ENCODE measurements at places on chromosomes 2 and 18.

DNA sequence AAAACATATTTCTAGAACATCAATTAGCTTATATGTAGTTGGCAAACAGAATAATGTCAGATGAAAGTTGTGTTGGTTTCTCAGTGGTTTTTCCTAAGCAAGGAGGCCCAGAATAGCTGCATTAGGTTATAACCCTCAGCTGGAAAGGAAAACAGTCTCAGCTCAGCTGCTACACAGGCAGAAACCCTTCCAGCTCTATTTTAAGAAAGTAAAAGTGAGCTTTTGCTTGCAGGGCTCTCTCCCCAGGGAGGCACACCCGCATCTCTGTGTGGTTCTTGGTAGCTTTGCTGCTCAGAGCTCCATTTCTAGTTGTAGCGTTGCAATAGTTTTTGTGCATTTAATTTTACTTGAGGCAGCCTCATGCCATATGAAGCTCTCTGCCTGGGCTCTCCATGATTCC, 54.6 kb downstream of the PIKFYVE start:
- peak; percentile 57 for DNase-seq

GRCh38 chr18:48441405-48441881, 32.3 kb upstream of the ZBTB7C start:
- no peak for DNase-seq

DNA sequence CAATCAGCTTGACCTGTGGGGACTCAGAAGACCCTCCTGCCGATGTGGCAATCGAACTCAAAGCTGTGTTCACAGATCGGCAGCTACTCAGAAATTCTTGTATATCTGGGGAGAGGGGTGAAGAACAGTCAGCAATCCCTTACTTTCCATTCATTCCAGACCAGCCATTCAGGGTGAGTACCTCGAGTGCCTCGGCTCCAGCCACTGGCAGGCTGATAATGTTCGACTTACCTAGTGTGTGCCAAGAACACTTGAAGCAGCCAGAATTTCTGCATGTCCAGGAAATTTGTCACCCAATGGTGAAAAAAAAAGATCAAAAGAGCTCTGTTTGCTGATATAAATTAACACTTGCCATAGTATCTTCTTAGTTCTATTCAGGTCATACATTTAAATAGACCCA, 2.3 kb downstream of the LGALSL start:
- no peak for DNase-seq

DNA sequence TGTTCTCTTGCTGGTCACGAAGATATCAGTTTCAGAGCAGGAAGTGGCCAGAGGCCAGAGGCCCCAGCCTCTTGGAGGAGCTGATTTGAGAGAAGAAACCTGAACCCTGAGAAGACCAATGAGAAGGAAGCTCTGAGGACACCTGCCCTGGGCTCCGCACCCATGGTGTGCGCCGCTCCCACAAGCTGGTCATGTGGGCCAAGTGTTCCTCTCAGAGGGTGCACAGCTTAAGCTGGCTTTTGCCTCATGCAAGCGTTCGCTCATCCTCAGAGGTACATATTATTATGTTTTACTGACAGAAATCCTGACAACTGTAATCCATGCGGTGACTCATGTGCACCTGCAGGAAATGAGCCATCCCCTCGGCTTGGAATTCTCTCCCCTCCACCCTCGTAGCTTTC, 316.1 kb upstream of the MYT1L start:
- DNase-seq: no peak

DNA sequence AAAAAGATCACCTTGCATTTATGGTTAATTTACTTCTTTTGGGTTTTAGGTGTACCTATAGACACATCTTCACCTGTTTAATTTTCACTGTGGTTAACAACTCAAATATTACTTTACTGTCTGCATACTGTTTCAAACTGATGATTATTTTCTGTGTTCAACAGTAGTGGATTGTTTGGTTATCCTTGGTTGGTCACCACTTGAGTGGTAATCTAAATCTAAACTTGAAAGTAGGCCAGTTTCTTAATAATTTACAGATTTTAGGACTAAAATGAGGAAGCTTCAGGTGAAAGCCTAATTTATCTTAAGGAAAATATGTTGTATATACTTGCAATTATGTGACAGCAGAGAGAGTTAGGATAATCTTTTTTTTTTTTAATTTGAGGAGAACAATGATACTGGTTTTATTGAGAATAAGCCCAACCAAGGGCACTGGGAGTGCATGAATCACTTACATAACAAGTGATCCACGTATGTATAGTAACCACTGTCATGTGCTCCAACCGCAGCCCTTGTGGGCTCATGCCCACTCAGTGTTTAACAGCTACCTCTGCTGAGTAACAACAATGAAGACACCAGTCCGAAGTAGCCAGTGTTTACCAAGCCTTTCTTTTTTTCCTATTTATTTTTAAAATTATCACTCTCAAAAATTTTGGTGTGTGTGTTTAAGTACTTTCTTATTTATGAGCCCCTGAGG, 31.0 kb upstream of the WDSUB1 start:
- DNase-seq: no peak

GRCh38 chr2:241489088-241489487, 19.3 kb downstream of the STK25 start:
- no peak for DNase-seq

- DNase-seq: no peak
Measured at GRCh38 chr2:218745559-218746469, 35.2 kb downstream of the TTLL4 start.

GRCh38 chr18:55588870-55589595, 1.0 kb upstream of the TCF4 start:
- DNase-seq: no peak

DNA sequence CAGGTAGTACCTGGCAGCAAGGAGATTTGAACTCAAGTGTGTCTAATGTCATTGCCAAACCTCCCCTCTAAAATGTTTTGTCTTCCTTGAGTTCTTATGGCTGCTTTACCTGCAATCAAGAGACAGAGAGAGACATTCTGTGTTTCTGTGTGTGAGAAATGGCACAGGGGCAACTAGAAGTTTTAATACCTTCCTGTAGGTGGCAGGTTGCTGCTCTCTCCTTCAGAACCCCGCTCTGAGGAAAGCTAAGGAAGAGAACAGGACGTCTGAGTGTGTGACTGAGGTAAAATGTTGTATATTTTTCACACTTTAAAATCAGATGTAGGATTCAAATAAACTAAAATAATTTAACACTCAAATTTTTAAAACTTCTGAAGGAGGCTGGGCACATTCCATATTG, 19.2 kb downstream of the DTNA start:
- DNase-seq: peak; percentile 60

DNA sequence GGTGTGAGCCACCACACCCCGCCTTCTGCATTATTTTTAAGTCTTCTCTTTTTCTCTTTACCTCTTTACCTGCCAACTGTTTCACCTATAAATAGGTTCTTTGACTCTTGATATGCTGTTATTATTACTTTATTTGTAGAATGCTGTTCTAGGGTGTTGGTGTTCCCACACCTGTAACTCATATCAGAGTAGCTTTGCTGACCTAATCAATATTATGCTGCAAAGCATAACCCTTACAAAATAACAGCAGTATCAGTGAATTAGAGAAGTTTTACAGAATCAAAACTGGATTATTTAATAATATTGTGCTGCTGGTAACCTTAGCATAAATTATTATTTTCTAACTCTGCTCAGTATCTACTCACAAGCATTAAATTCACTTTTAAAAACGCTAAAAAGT, 161.5 kb downstream of the FIGN start:
- DNase-seq: no peak

- peak; percentile 50 for DNase-seq
Measured at GRCh38 chr2:219308142-219309101, 779 bp downstream of the PTPRN start.

GRCh38 chr2:86825036-86825692, 34.5 kb upstream of the CD8A start:
- no peak for DNase-seq

DNA sequence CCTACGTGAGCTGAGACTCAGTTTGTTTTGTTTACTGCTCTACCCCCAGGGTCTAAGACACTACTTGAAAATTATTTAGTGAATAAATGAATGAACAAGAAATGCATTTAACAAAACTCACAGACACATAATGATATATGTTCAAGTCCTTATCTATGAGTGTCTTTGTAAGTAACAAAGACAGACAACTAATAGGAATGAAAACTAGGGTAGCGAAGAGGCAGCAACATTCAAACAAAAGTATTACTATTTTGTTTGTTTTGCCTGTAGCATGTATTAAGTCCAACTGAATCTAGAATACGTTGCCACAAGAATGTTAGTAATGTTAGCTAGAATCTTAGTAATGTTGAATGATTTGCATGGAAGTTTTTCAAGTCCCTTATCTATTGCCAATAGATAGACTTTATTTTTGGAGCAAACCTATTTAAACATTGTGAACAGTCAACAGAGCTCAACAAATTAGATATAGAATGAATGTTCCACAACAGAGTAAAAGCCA, 144.8 kb upstream of the VWC2L start:
- no peak for DNase-seq

DNA sequence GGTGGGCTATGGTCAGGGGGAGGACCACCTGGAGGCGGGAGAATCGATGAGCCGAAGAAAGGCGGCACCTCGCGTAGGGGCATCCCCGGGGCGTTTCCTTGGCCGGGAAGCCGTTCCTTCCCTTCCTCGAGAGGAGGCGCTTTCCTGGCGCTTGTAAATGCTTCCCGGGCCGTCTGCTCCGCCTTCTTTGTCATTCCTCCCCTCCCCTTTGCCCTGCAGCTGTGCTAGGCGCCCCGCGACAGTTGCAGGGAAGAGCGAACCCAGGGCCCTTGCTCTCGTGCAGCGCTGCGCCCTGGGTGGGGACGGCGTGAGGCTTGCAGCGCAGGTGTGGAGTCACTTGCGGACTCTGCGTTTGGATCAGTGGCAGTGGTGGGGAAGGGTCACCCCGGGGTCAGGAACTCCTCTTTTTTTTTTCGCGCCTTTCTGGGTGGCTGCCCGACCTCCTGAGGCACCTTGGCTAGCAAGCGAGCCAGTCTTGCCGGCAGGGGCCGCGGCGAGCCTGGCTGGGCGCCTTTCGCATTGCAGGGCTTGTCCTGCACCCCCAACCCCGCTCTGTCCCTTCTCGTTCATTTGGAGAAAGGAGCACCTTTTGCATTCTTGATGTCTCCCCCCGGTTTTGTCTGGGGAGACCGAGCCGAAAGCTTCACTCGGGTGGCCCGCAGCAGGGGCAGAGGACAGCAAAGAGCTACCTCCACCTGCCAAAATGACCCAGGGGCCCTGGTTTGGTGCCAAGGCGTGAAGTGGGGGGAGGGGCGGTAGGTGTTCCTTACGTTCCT, 858 bp downstream of the KCNS3 start:
- DNase-seq: no peak

DNA sequence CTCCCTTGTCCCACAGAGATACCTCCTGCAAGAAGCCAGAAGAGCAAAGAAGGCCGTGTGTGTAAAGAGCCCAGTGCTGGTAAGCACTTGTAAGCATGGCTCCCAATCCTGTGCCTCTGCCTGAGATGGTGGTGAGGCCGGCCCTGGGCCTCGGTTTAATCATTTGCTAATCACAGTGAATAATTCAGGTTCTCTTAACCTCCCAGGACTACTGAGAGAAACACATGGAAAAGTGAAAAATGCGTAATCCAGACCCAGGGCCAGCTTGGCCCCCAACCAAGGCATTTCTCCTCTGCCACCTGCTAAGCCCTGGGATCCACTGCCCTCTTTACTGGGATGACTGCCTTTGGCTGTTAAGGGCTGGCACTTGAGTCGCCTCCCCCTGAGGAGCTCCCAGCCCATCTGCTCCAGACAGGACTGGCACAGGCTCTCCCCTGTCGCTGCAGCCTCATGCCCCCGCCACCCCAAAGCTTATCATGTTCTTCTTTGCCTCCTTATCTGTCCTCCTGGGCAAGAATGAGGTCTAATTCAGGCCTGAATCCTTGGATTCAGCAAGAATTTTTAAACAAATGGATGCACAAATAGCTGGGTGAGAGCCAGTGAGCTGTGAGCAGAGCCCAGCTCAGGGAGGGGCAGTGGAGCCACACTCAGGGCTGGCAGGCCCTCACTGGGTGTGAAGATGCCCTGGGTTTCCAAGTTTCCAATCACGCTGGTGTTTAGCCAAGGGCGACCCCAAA, 193.9 kb upstream of the HS6ST1 start:
- DNase-seq: no peak

GRCh38 chr2:1731963-1732768, 12.1 kb downstream of the PXDN start:
- no peak for DNase-seq

DNA sequence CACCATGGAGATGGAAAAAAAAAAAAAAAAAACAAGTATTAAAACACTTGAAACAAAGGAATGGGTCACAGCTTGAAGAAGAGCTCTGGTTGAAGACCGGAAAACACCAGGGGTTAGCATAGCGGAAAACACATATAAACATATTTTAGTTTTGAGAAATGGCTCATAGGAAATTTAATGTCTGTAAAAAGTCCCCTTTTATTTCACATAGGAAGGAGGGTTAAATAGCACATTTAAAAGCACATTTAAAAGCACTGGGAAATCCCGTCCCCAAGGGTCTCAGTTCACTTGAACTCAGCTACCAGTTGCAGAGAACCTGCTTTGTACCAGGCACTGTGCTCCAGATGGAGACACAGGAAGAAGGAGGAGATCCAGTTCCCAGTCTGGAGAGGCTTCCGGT, 65.5 kb downstream of the KCNE4 start:
- no peak for DNase-seq

DNA sequence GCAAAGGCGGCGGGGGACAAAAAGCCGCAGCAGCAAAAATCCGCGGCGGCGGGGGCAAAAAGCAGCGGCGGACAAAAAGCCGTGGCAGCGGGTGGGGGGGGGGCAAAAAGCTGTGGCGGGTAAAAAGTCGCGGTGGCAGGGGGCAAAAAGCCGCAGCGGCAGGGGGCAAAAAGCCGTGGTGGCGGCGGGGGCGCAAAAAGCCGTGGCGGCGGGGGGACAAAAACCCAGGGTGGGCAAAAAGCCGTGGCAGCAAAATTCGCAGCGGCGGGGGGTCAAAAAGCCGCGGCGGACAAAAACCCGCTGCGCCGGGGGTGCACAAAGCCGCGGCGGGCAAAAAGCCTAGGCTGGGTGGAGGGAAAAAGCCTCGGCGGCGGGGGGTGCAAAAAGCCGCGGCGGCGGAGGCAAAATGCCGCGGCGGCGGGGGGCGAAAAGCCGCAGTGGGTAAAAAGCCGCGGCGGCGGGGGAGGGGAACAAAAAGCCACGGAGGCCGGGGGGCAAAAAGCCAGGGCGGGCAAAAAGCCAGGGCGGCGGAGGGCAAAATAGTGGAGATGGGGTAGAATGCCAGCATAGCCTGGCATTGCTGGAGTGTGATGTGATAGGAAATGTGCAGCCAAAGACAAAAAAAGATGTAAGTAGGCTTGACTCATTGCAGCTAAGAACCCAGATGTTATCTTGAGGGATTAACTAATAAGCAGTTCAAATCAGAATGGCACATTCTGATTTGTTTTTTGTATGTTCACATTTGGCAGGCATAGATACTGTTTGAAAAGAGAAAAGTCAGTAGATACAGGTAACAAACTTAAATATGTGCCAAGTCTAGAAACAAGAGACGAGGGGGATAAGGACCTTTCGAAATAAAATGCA, 1076.3 kb downstream of the RPIA start:
- no peak for DNase-seq

- DNase-seq: no peak
Measured at GRCh38 chr18:23689031-23689615, at the start of gene LAMA3. LAMA3 (plus strand) TSS chr18:23689453; CDS start chr18:23689684, 231 bp downstream.

Data from NAMALWA (cell line).